ENCODE measurements at places on chromosomes 11 and 22. TPM values are rescaled to one million over a fixed set of nuclear protein-coding genes. Genes with fewer than 3 reads are reported as not detected.

C1QTNF5 gene
- not detected for total RNA-seq

GRCh38 chr11:10933455-10934292 lies 75.8 kb upstream of the ZBED5 start:
- DNase-seq: peak; percentile 78

- DNase-seq: no peak
Observed at GRCh38 chr11:134906356-134906955, 494.4 kb upstream of the B3GAT1 start.

C11orf21 gene
- total RNA-seq: 153 TPM

DNA sequence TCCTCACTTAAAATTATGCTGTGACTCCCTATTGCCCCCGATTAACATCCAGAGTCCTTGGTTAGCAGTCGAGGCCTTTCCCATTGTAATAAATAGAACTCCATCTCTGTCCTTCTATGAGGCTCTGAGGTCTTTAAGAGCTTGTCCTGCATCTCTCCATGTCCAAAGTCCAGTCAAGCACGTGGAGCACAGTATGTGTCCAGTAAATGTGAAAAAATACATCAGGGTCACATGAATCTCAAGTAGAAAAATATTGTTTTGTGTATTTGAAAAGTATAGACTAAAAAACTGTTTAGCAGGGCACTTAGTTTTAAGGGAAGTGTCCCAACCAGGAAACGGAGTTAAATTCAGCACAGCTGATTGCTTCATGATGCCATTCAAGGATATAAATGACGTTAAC lies 298.8 kb upstream of the TENM4 start:
- DNase-seq: no peak

DNA sequence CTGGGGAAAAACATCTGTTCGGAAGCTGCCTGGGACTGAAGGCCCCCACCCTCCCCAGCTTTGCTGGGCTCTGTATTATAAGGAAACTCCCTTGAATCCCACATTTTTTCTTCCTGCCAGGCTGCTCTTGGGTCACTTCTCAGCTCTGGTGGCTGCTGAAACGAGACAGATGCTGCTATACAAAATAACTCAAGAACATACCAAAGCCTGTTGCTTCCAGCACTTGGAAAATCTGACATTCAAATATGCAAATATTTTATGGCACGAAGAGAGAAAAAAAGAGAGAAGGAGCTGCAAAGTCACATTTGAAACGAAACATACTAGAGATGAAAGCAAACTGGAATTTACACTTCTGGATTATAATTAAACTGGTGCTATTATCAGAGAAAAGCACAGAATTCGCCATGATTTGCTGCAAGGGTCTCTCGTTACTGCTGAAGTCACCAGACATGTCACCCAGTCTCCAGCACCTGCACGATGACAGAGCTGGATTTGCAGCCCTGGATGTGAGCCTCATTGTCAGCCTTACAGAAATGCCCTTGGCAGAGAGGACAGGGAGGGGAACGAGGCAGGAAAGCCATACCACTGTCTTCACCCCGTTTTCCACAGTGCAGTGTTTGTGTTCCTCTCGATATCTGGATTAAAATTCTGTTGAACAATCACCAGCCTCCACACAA lies 47.9 kb upstream of the IGSF9B start:
- no peak for DNase-seq

DNA sequence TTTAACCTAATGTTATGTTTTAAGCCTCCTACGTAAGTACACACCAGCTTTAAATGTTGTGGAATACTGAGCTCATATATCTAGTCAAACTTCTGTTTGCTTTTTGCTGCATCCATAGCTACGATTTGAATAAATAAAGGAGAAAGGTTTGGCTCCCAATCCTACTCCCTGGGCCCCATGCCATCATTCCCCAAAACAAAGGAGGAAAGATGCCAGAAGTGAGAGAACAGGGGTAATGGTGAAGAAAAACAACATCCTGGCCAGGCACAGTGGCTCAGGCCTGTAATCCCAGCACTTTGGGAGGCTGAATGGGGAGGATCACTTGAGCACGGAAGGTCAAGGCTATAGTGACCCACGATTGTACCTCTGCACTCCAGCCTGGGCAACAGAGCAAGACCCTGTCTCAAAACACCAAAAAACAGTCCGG lies 26.5 kb downstream of the SCGB1A1 start:
- DNase-seq: no peak

- no peak for DNase-seq
Observed at GRCh38 chr11:118897721-118898310, 14.1 kb downstream of the CXCR5 start.

GRCh38 chr11:121929581-121929980 lies 186.4 kb downstream of the BLID start:
- DNase-seq: no peak

DNA sequence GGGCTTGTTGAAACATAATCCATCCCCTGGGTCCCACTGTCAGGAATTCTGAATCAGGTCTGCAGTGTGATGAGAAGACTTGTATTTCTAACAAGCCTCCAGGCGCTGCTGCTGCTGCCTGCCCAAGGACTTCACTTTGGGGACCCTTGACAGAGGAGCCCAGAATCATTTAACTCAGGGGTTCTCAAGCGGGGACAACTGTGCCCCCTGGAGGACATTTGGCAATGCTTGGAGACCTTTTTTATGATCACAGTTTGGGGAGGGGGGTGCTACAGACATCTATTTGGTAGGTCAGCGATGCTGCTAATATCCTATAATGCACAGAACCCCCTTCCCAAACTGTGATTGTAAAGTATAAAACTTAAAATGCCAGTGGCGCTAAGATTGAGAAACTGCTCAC lies 312.8 kb downstream of the OPCML start:
- no peak for DNase-seq

GLYAT gene
- total RNA-seq: not detected

SNX32 gene
- 0.92 TPM for total RNA-seq

DNA sequence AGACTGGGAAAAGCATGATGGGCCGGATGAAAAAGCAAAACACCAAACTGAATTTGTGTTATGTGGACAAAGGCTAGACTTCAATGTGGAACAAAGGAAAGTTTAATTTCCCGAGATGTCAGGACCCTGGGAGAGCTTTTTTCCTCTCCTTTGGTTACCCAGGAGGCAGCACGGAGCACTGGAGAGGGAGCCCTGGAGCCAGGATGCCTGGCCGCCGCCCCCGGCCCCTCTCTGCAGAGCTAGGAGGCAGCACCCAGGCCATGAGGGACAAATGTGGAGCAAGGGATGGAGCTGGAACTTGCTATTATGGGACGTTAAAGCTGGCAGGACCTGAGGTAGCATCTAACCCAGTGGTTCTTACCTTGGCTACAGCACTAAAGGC lies 108.9 kb downstream of the MORC2 start:
- no peak for DNase-seq

DNA sequence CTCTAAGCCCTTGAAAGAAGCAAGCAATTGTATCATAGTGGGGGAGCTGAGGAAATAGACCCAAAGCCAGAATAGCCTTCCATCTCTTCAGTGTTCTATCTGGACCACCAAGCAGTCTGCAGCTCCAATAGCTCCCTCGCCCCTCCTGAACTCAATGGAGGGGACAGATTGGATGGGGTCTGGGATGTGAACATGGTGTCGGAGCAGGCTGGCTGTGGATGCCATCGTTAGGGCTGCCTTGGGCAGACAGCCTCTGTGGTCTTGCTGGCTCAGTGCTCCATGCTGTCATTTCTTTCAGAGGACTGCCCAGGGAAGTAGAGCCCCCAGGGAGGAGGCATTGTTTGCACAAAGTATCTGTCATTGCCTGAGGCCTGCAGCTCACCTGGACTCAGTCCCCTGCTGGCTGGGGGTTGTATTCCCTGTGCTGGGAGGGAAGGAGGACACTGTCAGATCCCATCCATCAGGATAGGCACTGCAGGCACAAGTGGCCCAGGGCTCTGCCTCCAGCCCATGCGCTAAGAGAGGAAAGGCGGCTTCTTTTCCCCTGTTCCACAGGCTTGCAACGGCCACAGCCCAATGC lies 537.7 kb downstream of the BUD13 start:
- no peak for DNase-seq

GRCh38 chr22:39123751-39124581 lies 26.9 kb downstream of the APOBEC3H start:
- no peak for DNase-seq

GGTLC3 gene
- total RNA-seq: not detected

GRCh38 chr11:77232242-77232641 lies 69.2 kb downstream of the GDPD4 start:
- no peak for DNase-seq

DNA sequence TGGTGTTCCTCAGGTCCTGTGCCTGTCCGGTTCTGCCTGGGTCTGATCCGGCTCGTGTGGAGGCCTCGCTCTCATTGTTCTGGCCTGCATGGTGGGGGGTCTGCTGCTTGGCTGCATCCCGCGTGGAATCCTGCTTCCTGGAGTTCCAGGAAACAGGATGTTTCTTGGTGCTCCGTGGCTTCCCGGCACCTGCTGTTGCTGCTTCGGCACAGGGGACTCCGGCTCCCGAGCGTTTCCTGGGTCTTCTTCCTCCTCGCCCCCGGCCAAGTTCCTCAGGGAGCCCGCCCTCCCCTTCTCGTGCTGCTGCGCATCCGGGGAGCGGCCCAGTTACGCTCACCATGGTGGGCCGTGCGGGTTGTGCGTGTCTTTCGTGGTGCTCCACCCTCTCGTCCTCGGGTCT lies 29.9 kb downstream of the GLB1L2 start:
- no peak for DNase-seq

DNA sequence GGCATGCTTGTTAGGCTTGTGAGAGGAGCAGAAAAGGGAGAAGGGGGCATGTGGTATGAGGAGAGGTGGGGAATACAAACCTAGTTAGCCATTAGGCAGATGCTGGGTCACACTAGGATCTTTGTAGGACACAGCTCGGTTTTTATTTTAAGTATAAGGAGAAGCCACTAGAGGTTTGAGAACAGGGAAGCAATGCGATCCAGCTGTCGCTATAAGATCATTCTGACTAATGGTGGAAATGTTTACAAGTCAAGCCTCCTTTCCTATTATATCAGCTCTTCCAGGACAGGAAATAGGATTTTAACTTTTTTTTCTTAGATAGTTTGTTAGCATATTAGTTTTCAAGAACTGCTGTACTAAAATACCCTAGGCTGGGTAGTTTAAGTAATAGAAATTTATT lies 609.9 kb downstream of the INSC start:
- no peak for DNase-seq

DNA sequence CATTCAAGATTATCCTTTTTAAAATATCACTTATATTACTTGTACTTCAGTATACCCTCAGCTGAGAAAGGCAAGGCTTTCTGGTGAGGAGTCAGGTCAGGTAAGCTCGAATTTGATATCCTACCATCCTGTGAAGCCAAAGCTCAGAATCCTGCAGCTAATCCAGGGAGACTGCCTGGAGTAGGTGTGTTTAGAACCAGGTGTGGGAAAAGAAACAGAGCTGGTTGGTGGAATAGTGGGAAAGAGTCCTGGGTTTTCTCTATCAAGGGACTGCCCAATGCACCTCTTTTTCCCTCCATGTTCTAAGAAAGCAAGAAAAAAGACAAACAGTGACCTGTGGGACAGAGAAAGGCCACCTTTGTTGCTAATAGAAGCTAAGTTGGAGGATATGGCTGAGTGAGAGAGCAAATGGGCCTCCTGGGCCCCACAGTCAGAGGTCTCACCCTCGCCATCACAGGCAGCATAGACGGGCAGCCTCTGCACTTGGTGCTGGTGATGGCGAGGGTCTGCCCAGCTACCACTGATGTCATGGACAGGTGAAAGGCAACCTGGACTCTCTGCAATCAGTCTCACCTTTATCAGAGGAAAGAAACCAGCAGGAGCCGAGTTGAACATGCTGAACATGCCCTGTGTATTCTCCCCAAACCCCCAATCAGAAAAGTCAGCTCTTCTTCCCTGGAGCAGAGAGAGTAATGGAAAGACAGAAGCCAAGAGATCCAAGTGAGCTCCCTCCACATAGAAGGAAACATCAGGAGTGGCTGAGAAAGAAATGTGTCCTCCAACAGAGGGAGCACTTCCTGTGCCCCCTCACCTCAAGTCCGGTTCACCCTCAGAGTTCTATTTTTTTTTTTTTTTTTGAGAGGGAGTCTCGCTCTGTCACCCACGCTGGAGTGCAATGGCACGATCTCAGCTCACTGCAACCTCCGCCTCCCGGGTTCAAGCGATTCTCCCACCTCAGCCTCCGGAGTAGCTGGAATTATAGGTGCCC lies 491.3 kb downstream of the BUD13 start:
- DNase-seq: no peak

- no peak for DNase-seq
Observed at GRCh38 chr22:43723816-43724215, 88.3 kb downstream of the EFCAB6 start.

DNA sequence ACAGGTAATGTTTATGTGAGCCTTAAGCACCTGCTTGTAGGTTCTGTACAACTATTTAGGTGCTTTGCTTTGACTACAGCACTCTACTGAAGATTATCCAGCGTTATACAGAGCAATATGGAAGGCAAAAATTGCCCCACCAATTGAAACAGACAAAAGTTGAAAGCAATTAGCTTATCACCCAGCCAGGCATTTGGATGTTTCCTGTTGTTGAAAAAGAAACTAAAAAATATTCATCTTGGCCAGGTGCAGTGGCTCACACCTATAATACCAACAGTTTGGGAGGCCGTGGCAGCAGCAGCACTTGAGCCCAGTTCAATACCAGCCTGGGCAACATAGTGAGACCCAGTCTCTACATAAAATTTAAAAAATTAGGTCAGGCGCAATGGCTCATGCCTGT lies 18.5 kb downstream of the ATL3 start:
- DNase-seq: no peak

DNA sequence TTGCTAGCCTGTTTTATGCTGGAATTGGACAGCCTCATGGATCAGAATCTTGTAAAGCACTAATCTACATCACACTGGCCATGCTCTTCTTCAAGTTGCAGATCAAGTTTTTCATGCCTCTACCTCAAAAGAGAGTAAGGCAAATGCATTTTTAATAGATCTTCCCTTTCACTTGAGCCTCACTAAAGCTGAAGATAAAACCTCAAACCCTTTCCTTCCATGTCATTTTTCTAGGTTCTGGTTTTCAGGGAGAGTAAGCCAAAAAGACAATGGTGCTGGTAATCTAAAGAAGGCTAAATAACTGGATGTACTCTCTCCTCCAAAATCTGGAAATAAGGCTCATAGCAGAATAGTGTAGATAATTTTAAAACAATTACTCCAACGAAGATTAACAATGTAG lies 28.3 kb downstream of the POU2AF1 start:
- no peak for DNase-seq

CRACR2B gene
- total RNA-seq: 1.2 TPM

DNA sequence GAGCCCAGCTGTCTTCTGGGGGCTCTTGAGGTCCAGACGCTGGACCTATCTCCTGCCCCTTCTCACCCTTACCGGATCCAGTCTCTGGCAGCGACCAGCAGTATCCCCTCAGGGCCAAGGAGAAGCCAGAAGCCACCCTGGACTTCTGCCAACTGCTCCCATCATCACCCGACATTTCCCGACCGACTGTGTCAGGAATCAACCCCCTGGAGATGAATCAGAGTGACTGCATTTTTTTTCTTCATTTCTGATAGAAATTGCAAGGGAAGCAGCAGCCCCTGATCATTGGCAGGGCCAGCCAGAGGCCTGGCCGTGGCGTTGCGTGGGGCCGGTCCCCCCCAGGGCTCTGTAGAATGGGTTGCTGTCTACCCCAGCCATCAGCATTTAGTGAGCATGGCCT lies 5.2 kb upstream of the LIF start:
- no peak for DNase-seq

- DNase-seq: no peak
Observed at GRCh38 chr11:80502511-80502910, 1061.7 kb upstream of the TENM4 start.

All from naive thymus-derived CD4-positive, alpha-beta T cell (primary cell).